ENCODE measurements at places on chromosomes 3 and 15.

- no peak for DNase-seq
These were observed 1311.4 kb downstream of the ROBO2 start for GRCh38 chr3:78351334-78351733.

DNA sequence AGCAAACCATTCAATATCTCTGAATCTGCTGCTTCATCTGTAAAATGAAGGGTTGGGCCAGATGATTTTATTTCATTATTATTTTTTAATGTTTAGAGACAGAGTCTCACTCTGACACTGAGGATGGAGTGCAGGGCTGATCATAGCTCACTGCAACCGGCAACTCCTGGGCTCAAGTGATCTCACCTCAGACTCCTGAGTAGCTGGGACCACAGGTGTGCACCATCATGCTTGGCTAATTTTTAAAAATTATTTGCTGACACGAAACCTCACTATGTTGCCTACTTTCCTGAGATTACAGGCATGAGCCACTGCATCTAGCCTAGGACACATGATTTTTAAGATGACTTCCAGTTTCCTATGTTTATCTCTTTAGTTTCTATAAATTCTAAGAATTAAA is 105.8 kb downstream of the P3H2 start:
- no peak for DNase-seq

- DNase-seq, result no peak
These were observed 301.0 kb upstream of the ICE2 start for GRCh38 chr15:60779718-60780503.

DNA sequence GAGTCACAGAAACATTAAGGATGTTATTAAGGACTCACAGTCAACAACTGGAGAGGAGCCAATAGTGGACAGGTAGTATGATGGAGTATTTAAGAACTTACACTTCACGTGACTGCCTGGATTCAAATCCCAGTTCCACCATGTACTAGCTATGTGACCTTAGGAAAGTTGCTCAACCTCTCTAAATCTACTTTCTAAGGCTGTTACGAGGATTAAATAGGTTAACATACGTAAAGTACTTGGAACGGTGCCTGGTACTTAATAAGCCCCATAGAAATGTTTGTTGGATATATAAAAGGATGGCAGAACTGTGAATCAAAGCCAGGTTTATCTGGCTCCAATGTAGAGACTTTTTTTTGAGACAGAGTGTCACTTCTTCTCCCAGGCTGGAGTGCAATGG is 24.4 kb downstream of the THRB start:
- no peak for DNase-seq

DNA sequence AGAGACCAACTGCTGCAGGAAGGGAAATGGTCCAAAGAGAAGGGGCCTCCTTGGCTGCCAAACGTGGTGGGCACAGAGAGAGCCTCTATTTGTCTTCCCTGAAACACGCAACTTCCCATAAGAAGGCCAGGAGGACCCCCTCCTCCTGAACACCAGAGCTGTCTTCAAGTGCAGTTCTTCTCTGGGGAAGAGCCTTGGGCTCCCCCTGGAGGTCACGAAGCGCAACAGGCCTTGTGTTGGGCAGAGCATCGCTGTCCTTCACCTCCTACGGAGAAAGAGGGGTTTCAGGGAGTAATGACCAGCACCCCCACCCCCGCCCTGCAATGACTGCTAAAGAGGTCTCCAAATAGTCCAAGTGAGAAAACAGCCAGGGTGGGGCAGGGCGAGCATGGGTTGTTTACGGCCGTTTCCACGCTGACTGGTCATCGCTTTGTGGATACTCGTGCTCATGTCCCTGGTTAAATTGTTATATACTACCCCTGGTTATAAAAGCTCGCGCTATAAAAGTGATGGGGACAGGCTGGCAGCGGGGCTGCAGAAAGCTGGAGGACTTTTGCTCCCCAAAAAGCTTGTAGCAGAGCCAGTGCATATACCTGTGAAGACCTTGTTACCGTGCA is 397.5 kb upstream of the ATP10A start:
- no peak for DNase-seq

- DNase-seq, result no peak
These were observed 1.5 kb downstream of the SLC6A11 start for GRCh38 chr3:10817506-10817905.

DNA sequence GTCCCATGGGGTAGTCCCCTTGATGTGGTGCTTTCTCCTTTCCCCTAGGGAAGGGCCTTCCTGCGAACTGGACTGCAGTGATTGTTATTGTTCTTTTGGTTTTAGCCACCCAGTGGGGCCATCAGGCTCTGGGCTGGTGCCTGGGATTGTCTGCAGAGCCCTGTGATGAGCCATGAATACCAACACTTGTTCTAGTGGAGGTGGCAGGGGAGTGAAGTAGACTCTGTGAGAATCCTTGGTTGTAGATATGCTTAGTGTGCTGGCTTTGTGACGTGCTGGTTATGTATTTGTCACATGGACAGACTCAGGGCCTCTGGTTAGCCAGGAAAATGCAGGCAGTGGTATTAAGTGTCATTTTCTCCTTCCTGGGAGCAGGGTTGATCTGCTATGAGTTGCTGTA is 51.8 kb upstream of the NDUFB4 start:
- no peak for DNase-seq

DNA sequence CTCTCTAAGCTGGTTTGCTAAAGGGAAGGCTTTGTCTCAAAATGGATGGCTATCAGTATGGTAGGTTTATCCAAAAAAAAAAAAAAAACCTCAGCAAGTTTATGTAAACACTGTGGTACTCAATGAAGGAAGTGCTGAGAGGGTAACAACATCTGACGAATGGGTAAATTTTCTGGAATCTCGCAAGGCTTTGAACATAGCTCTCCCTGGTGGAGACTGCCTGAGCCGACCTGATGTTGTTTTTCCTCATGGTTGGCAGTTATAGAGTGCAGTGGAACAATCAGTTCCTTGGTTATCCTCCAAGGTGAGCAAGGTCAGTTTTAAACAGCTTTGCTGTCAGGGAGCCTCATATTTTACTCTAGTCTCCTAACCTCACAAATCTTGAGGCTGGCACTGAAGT is 94.6 kb downstream of the ZPLD1 start:
- no peak for DNase-seq

GRCh38 chr15:60219866-60220265 is 177.9 kb downstream of the ANXA2 start:
- DNase-seq, result no peak

DNA sequence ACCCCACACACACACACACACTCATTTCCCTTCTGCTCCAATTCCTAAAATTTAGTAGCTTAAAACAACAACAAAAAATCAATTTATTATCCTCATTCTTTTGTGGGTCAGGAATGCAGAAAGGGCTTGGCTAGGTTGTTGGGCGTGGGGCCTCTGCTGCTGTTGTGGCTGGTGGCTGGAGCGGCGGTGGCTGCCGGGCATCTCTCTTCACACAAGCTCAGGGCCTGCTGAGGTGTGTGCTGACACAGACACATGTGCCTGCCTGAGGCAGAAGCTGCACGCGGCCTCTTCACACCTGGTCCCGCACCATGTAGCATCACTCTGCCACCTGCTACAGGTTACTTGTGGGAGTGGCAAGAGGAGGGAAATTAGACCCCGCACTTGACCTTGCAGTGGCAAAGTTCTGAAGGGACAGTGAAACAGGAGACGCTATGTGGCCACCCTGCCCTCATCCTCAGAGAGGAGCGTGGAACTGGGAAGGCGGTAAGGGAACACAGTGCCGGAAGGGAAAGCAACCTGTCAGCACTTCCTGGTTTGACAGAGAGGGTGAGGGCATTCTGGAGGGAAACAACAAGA is 64.0 kb upstream of the PRR20G start:
- no peak for DNase-seq

- no peak for DNase-seq
These were observed 24.3 kb downstream of the CYP8B1 start for GRCh38 chr3:42851228-42851834.

GRCh38 chr15:96052572-96053030 is 277.9 kb upstream of the NR2F2 start:
- DNase-seq, result no peak

Data from stimulated activated CD8-positive, alpha-beta memory T cell treated with anti-CD3 and anti-CD28 coated beads, Interleukin-7, amount 100 ng/mL, for 4 hours (primary cell).